Stimulated activated CD4-positive, alpha-beta T cell treated with anti-CD3 and anti-CD28 coated beads, Interleukin-15, amount 100 ng/mL, for 48 hours (primary cell): ENCODE measurements at places on chromosomes 1 and 21.

GRCh38 chr1:164731161-164731876, 172.3 kb downstream of the PBX1 start:
- no peak for DNase-seq

DNA sequence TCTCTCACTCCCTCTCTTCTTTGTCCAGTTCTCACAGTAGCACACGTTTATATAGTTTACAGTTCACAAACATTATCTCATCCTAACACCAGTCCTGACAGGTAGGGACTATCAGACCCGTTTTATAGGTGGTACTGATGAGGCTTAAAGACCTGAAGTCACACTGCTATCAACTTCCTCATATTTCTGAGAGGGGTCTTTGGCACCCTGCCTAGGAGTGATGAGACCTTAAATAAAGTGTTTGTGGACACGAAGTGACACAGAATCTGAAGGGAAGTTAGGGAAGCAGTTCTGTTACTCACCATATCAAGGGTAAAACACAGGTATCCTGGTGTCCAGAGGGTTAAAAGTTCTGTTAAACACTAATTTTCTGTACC, 590 bp upstream of the TACSTD2 start:
- no peak for DNase-seq

DNA sequence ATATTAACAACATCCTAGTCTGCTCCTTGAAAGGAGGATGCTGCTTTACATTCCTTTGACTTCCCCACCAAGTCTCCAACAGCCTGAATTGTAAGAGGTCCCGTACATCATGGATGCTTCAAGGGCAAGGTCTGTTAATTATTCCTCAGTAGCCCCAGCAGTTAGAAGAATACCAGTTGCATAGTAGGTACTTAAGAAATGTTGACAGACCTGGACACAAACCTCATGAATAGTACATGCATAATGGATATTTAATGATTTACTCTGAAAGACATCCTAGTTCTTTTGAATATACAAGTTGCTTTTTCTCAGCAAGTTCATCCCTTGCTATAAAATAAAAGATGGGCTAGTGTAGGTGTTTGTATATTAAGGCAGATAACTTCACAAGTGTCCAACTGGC, 112.1 kb upstream of the DPYD start:
- DNase-seq = no peak

DNA sequence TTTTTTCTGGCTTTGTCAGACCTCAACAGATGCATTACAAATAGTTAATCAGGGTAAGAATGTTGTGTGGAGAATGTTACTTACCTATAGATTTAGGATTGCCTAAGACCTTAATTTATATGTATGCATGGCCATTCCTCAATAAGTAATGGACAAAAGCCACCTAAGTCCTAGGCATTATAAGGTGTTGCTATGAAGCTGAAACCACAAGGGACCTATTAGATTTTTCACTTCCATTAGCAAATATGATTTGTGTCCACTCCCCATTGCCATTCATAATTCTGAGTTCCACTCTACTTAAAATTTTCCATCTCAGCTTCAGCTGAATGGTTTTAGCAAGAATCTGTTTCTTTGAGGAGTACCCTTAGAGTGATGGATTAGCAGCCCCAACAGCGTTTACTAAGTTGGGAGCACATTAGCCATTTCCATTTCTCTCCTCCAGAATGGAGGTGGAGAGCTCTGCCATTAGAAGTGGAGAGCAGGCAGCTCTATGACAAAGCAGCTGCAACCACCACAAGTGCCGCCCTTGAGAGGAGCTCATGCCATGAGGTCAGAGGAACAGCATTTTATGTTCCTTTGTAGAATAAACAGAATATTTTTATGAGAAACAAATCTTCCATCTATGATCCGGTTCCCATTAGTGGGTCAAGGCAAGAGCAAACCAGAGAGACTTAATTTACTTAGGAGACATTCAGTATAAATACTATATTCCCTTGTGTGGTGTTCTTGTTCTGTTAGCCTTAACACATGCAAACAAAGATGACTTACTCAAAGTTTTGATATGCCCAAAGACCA, 28.9 kb upstream of the C1orf87 start:
- DNase-seq = no peak

DNA sequence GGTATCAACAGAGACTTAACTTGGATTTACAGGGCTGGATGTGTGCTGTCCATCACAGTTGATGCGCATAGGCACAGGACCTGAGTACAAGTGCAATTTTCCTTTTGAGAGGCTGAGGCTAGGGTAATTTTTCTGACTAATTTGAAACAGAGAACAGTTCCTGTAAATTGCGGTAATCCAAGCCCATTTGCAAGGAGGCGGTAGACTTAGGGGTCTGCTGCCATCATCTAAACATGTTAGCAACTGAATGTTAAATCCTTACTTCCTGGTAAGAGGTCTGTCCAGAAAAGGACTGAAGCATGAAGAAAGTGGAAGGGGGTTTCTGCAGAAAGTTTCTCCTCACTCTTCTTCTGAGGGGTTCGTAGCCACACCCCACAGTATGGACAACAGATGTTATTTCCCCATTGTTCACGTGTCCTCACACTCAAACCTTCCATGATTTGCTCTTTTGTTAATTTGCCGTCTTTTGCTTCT, 23.7 kb upstream of the C1orf198 start:
- no peak for DNase-seq

DNA sequence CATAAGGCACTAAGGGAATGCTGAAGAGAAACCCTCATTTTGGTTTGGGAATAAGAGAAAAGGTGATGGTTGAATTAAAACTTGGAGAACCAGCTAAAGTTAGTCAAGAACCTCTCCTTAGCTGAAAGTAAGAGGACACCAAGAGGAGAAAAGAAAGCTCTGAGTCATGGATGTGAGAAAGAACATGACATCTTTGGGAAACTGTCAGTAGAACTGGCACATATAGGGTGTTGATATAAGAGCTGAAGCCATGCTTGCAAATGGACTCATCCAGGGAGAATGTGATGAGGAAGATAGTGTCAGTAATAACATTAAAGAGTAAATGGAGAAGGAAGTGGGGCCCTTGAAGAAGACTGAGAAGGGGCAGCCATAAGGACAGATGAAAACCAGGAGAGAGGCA, 54.3 kb downstream of the LRRC8C start:
- no peak for DNase-seq

DNA sequence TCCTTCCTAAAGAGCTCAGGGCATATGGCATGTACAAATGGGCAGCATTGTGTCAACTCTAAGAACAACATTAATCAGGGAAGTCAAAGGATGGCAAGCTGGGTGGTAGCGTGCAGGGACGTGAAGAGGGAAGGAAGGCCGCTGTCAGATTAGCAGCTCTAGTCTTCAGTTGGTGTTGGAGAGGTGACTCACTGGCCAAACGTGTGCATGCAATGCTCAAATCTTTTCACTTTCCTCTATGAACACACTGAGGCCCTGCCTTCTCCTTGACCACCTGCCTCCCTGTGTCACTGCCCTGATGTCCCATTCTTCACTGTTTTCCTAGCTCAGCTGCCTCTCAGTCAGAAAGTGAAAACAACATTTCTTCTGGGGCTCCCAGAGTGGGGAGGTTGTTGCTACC, 5.9 kb upstream of the PIGR start:
- DNase-seq = no peak

DNA sequence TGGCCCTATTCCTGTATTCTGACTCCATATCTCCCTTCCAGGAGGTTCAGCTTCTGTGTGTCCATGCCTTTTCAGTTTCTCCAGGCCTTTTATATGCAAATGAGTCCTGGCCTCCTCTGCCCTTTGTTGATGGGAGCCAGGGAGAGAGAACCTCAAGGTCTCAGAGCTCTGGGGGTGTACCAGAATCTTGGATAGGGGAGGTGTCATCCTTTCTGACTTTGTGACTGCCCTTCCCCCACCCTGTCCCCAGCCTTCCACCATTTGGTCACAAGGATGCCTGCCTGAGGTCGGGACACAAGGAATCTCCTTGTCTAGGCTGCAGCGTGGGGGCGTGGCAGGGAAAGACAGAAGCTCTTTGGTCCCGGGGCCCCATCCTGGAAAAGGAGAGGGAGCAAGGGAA, 18.6 kb downstream of the LURAP1 start:
- no peak for DNase-seq

- no peak for DNase-seq
Measured at GRCh38 chr1:206521127-206521526, 13.8 kb downstream of the RASSF5 start.

DNA sequence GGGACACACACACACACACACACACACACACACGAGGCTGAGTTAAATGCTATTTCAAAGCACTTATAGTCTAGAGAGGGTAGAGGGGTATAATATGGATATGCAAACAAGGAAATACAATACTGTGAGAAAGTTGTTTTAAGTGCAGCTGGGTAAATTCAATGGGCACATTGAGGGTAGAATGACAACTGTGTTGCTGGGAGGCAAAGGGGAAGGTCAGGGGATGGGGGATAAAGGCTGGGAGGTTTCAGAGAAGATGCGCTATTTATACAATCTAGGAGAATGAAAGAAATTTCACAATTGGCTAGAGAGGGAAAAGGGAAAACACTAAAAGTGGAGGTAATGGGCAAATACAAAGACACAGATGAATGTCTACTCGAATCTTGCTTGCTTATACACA, 19.4 kb downstream of the EXTL2 start:
- DNase-seq = no peak

DNA sequence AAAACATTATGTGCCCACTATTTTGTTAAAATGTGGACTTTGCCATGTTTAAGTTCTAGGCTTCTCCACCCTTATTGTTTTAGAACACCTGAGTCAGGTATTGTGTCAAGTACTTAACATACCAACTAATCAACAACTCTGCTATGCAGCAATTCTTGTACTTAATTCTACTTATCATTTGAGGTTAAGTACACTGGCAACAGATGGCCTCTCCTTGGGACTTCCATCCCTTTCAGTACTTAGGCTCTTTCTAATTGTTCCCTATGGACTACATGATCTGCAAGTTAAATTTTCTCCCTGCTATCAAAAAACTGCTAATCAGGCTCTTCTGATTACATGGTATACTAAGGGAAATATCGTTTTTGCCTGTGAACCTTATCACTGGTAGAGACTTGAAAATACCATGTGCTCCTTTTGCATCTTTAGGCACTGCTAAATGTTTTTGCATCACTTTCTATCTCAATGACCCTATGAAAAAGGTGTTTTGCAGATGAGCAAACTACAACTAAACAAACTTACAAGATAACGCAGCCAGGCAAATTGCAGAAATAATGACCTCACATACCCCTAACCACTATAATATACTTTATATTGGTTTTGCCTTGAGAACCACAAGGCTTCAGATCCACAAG, 18.9 kb downstream of the SFPQ start:
- no peak for DNase-seq

GRCh38 chr1:100538913-100539835, 1.2 kb downstream of the GPR88 start:
- peak; percentile 24 for DNase-seq

GRCh38 chr1:156422602-156423091, 53.6 kb downstream of the RHBG start:
- no peak for DNase-seq

GRCh38 chr1:41221995-41222394, 20.1 kb downstream of the SCMH1 start:
- no peak for DNase-seq

GRCh38 chr1:66273656-66274055, 260.3 kb upstream of the SGIP1 start:
- no peak for DNase-seq

DNA sequence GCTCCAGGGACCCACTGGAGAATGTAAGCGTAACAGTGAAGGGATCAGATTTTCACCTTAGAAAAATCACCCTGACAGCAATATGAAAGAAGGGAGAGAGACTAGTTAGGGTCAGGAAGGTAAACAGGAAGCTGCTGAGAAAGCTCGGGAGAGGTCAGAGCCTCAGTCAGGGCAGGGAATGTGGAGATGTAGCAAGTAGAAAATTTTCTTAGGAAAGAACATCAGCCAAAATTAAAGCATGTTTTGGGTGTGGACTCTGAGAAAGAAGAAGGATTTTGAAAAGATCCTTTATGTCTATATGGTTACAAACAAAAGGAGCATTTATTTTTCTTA, 16.7 kb upstream of the ERICH3 start:
- no peak for DNase-seq

DNA sequence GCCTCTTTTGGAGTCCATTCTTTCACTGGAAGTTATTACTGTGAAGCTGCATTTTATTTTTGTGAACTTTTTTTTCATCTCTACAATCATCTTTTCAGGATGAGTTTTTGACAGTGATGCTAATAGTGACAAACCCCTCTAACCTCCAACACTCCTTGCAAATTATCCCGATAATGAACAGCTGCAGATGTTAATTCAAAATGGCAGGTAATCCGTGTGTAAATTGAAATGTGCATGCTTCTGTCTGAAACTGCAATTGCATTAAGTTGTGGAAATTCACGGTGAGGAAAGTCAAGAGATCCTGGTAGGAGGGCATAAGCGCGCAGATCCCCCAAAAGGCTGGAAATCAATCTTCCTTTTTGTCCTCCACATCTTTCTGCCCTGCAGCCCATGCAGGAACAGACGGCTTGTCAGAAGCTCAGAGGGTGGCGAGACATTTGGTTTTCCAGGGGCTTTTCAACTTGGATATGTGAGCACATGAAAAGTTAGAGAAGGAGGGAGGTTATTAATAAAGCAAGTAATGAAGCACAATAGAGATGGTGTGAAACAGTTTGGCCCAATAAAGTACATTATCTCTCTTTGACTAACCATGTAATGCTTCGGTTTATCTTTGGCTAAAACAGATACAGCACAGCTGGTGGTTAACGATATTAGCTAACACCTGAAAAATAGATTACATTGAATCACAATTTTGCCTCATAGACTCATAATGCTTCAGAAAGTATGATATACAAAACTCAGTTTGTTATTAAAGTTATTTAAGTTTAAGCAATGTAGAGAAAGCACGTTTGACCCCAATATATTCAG, 143.5 kb upstream of the COA6 start:
- DNase-seq = no peak

DNA sequence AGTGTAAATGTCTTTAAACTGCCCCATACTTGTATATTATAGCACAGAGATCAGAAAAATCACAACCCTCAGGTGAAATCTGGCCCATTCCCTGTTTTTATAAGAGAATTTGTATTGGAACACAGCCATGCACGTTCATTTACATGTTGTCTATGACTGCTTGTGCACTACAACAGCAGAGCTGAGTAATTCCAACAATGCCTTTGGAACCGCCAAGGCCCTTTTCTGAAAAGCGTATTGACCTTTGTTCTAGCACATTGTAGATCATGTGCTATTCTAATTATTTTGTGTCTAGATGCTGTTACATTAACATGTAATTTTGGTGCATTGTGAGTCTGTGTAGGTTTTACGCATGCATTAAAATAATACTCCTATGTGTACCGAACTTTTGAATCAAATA, 339.6 kb downstream of the CHRM3 start:
- DNase-seq = no peak

- no peak for DNase-seq
Measured at GRCh38 chr21:36703626-36704280, 4.8 kb downstream of the SIM2 start.

- DNase-seq = no peak
Measured at GRCh38 chr21:42678618-42679295, 25.3 kb downstream of the PDE9A start.
